ENCODE measurements at places on chromosomes 11 and 22.
A peak's percentile ranks its signal among the peaks of the same experiment; 100 is the strongest.

DNA sequence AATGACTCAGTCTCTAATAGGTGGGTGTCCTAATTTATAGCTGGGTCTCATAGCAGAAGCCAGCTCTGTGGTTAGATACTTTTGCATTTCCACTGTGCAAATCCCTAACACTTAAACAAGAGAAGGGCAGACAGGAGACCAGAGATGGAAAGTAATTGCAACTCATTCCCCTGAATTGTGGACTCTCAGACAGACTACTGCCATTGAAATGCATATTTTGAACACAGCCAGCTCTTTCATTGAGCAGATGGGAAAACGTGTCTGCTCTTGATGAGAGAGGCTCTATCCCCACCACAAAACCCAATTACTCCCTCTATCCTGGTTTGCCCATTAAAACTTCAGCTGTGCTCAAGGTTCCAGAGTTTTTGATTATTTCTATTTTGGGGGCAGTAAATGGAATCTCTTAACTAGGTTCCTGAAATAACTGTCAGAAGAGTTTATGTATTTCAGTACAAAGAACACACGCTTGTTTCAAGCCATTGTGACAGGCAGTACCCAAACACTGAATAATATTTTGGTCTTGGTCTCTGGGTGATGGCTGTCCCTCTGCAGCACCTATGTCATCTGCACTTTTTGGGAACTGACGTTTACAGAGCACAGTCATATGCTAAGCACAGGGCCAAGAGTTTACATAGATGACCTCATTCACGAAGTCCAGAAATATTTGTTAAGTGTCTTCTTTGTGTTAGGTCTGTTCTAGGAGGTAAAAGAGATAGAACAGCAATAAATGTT, 41.7 kb downstream of the FAM227A start:
- DNase-seq = no peak

GRCh38 chr11:110512026-110512425, 82.3 kb downstream of the FDX1 start:
- DNase-seq = no peak

GRCh38 chr11:81573367-81573766, 1160.3 kb downstream of the FAM181B start:
- no peak for DNase-seq

GRCh38 chr11:133988686-133989410, 32.1 kb upstream of the IGSF9B start:
- DNase-seq = no peak

- no peak for DNase-seq
Measured at GRCh38 chr11:130145311-130145812, 14.2 kb upstream of the ST14 start.

DNA sequence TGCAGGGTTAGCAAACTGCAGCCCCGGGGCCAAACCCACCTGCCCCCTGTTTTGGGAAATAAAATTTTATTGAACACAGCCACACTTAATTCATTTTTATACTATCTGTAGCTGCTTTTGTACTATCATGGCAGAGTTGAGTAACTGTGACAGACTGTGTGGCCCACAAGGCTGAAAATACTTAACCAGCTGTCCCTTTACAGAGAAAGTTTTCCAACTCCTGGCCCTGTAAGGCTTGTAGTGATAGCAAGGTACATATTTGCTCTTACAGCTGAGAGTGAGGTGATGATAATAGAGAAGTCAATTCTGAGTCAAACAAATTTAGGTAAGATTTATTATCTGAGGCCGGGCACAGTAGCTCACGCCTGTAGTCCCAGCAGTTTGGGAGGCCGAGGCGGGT, 87.4 kb upstream of the SLC6A5 start:
- no peak for DNase-seq

DNA sequence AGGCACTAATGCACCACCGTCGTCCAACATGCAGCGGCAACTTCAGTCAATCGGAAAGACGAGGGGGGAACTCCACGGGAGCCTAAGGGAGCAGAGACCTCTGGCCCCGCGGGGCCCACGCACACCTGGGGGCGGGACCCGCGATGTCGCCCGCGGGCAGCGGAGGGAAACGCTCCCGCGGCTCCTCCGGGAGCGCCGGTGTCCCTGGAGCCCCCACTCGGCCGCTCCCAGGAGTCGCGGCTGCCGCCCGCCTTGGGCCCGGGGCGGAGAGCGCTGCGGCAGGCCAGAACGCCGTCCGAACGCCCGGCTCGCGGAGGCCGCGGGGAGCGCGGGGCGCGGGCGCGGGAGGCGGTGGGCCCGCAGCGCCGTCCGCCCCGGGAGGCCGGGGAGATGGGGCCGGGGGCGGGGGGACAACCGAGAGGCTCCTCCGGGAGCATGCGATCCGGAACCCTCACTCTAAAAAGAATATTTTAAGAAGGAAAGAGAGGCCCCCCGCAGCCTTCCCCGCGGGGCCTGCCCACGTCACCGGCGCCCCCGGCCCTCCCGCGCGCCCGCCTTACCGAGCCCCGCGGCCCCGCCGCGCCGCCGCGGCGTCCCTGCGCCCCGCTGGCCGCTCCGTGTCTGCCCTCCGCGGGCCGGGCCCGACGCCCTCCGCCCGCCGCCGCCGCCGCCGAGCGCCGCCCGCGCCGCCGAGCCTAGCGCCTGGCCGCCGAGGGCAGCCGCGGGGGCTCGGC, 86.6 kb upstream of the ARHGAP32 start:
- no peak for DNase-seq

DNA sequence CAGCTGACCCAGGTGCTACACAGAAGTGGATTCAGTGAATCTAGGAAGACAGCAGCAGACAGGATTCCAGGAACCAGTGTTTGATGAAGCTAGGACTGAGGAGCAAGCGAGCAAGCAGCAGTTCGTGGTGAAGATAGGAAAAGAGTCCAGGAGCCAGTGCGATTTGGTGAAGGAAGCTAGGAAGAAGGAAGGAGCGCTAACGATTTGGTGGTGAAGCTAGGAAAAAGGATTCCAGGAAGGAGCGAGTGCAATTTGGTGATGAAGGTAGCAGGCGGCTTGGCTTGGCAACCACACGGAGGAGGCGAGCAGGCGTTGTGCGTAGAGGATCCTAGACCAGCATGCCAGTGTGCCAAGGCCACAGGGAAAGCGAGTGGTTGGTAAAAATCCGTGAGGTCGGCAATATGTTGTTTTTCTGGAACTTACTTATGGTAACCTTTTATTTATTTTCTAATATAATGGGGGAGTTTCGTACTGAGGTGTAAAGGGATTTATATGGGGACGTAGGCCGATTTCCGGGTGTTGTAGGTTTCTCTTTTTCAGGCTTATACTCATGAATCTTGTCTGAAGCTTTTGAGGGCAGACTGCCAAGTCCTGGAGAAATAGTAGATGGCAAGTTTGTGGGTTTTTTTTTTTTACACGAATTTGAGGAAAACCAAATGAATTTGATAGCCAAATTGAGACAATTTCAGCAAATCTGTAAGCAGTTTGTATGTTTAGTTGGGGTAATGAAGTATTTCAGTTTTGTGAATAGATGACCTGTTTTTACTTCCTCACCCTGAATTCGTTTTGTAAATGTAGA, 1.7 kb downstream of the MALAT1 start:
- DNase-seq = peak; percentile 67

DNA sequence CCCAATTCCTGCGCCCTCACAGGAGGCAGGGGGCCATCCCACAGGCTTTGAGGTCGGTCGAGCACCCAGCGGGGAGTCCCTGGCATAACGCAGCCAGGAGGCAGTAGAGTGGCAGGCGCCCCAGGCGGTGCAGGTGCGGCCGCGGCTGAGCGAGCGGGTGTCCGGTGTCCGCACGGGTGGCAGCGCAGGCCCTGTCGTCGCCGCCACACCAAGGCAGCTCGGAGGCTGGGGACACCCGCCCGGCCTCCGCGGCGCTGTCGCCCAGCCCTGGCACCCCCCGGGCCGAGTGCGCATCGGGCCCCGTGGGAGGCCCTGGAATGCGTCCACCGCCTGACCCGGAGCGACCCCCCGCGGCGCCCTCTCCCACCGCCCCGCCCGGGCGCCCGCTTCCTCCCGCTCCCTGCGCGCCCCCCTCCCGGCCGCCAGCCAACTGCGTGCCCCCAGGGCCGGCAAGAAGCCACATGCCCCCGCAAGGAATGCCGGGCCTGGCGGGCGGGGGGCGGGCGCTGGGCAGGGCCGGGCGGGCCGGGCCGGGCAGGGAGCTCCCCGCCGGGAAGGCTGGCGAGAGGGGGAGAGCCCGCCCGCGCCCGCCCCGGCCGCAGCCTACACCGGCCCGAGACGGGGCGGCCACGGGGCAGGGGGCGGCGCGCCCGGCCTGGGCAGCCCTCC, 33.9 kb downstream of the PRDM11 start:
- no peak for DNase-seq

GRCh38 chr11:57200917-57201316, 19.2 kb downstream of the LRRC55 start:
- no peak for DNase-seq

DNA sequence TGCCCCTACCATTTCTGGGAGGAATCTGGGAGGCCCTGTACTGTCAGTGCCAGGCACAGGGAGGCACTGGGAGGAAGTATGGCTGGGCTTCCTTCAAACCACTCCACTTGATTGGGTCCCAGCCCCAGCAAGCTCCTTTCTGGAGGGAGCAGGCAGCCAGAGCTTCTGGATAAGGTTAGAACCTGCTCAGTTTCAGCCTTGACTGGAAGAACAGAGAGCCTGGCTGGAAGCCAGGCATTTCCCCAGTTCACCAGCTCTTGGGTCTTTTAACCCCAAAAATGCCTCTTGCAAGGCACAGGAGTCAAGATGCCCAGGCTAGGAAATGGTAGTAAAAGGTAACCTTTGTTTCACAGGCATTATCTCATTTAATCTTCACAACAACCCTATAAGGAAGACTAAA, 9.0 kb upstream of the KCTD14 start:
- DNase-seq = no peak

- DNase-seq = no peak
Measured at GRCh38 chr11:12702999-12703453, 28.8 kb downstream of the TEAD1 start.

- no peak for DNase-seq
Measured at GRCh38 chr11:116454020-116454645, 318.7 kb downstream of the BUD13 start.

GRCh38 chr11:21105196-21105917, 436.0 kb downstream of the NELL1 start:
- DNase-seq = no peak

GRCh38 chr11:91805293-91805692, 419.3 kb upstream of the FAT3 start:
- no peak for DNase-seq

DNA sequence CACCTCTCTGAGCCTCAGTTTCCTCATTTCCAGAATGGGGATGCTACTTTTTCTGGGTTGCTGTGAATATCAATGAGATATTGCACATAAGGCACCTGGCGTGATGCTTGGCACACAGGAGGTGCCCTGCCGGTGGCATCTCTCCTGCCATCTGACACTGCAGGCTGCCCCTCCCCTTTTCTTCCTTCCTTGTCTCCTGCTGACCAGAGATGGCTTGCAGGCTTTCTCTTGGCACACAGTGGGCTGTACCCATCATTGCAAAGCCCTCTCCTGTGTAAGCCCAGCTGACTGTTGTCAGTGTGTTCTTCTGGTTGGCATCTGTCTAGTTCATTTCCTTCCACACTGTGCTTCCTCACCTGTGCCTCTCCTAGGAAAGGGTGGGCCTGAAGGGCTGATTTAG, 91.7 kb downstream of the MYO18B start:
- no peak for DNase-seq

DNA sequence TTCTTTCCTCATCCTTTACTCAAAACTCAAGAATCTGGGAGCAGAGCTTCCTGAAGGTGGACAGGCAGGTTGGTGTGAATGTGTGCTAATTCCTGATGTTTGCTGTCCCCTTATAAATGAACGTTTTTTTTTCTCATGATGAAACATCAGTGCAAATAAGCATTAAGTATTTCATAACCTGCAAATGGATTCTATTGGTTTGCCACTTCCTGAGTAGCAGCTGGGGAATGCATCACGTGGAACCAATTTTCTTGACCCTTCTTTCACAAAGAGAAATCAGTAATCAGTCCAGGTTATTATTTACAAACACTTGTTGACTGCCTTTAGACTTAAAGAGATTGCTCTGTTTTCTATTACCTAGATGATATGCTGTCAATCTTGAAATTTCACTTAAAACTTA, 40.1 kb upstream of the SCN3B start:
- no peak for DNase-seq

DNA sequence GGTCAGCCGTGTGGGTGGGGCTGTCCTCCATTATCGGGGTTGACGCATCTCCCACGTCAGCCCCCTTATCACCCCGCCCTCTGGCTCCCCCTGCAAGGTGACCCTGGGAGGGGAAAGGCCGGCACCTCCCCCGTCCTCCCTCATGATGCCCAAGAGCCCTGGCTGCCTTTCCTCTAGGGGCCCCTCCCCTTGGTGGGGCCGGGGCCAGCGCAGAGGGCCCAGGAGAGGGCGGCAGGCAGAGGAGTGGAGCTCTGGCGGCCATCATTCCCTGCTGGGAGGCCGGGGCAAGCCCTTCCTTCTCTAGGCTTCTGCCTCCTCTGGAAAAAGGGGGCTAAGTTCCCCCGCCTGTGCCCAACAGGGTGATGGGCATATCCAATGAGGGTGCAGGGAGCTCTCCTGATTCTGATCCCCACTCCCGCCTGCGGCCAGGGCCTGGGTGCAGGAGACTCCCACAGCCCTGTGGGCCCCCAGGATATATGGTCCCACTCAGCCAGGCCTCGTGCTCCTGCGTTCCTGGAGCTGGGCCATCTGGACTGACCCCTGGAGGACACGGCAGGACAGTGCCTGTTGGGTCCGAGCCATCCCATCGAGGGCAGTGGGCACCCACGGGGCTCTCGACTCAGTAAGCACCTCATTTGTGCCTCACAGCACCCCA, 12.3 kb downstream of the MYRF start:
- DNase-seq = no peak

DNA sequence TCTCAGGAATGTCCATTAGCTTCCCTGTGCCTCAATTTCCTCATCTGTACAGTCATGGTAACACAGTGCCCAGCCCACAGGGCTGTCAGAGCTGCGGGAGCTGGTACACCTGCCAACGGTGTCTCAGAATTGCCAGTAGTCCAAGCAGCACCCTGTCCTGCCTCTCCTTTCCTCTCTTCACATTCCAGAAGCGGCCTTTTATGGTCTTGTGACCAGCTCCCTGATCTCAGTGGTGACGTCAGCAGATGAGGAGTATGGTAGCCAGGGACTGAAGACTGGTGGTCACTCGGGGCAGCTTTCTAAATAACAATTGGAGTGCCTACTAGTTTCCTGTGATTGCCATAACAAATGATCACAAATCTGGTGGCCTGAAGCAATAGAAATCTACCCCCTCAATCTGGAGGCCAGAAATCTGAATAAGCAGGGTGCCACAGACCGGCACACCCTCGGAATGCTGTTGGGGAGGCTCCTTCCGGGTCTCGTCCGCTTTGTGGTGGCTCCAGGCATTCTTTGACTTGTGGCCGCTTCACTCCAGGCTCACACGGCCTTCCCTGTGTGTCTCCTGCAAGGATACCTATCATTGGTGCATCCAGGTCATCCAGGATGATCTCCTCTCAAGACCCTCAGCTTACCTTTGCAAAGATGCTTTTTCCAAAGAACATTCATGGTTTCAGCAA, 2.1 kb downstream of the FADD start:
- no peak for DNase-seq

DNA sequence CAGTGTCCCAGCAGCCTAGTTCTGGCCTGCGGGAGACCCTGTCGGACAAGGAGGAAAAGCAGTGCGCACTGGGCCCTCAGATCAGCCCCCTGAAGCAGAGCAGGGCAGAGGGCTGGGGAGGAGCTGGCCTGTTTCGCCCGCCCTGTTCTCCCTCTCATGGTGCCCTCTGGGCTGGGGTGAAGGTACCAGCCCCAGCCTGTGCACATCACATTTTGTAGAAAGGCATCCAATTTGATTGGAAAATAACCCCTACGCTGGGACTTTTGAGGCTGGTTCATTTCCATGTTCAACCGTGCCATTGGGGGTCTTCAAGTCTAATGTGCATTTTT, 832 bp upstream of the NAP1L4 start:
- DNase-seq = no peak

GRCh38 chr11:100098560-100098959, 588.5 kb upstream of the ARHGAP42 start:
- DNase-seq = no peak

- no peak for DNase-seq
Measured at GRCh38 chr11:34558211-34558610, 44.6 kb upstream of the ELF5 start.

Measured in tibial artery (tissue), 4 donors.